ENCODE measurements at places on chromosomes 6 and 20.

- no peak for DNase-seq
These were observed 22.5 kb downstream of the COL9A1 start for GRCh38 chr6:70280400-70280853.

DNA sequence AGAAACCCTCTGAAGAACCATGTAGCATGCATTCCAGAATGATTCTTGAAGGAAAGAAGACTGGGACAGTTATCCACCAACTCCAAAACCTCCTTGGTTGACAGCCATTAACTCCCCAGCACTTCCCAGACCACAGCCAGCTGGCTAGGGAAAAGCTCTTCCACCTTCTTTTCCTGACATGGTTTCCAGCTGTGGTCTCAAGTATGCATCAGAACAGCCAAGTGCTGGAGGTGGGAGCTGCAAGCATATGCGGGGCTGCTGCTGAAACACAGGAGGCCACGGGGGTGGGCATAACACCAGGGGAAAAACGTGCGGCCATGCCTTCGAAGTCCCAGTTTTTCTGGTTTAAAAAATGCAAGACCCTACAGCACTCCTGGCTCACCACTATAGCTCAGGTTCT, 108.0 kb upstream of the FAM184A start:
- no peak for DNase-seq

- DNase-seq = no peak
These were observed 16.4 kb downstream of the PIGT start for GRCh38 chr20:45432294-45432693.

DNA sequence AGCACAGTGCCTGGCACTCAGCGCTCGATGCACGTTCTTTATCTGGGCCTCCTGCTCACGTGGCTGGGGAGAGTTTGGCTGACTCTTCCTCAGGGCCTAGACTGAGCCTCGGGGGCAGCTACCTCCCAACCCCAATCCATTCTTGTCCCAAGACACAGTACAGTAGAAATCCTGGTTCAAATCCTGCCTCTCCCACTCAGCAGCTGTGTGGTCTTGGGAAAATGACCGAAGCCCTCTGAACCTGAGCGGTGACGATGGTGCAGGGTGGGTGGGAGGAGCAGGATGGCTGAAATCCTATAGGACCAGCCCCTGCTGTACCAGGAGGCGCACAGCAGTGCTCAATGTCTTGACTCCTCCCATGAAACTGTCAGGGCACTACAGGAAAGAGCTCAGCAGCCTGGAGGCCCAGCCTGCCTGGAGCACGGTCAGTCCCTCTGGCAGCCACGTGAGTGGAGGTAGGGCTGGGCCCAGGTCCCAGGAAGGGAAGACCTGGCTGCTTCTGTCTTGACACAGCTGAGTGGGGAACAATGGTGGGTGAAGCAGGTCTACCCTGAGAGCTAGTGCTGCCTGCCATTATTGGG, 31.5 kb downstream of the PDRG1 start:
- no peak for DNase-seq

- DNase-seq = no peak
These were observed 154.0 kb downstream of the MBOAT1 start for GRCh38 chr6:20058121-20058905.

GRCh38 chr20:39021748-39022147, 59.6 kb downstream of the DHX35 start:
- no peak for DNase-seq

DNA sequence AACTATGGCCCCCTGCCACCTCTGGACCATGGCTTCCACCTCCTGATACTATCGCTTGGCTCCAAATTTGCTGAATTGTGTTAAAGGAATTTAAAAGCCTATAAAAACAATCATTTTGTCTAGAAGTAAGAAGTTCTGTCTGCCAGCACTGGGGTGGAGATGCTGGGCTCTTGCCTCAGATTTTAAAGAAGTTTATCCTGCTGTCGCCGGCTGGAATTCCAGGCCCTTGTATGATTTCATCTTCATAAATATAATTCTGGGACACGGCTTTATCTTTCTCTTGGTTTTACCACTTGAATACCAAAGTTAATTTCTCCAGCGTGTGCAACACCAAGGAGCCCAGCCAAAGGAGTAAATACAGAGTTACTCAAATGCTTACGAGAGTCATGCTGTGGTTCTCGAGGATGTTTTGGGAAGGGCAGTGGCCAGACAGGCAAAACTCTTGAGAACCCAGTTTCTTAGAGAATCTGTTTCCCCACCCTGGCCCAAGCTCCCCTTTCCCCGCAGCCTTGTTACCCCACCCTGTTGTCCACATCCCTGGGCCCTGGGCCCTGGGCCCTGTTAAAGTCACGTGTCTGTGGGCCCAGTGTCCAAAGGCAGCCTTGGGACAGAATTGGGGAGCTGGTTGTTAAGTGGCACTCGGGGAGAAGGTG, 31.9 kb downstream of the C6orf89 start:
- DNase-seq = no peak

DNA sequence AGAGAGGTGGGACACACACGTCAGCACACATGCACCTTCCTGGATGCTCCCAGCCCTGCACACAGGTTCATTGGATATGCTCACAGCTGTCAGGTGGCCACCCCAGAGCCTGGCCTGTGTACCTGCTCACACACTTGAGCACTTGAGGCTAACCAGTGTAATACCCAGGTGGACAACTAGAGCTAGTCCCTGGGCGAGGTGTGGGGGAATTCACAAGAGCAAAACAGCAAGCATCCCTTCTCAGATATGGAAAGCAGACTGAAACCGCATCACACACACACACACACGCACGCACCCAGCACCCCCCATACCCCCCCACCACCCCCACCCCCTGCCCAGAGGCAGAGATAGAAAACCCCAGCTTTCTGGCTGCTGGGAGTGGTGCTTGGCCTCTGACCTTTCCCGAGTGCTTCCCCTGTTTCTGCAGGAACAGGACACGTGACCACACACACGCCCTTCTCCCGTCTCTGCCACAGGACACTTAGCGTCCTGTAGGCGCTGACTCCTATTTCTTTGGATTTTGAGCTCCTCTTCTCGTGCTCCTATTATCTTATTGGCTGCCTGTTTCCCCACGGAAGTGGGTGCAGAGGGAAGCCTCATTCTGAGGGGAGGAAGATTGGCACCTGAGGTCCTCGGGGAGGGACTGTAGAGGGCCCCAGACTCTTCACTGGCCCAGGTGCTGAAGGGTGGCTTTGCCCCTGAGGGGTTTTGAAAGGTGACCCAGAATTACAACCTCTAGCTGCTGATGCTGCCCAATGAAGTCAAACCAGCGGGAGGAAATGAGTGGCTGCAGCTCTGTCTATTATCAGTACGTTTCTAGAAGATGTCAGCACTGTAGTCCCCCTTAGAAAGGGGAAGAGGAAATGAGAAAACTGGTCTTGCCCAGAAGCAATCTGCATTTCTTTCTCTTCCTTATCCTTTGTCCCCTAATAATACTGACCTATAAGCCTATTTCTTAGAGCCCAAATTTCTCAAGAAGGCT, 65.8 kb downstream of the SYTL3 start:
- peak; percentile 16 for DNase-seq

- DNase-seq = peak; percentile 48
These were observed 175.8 kb upstream of the GGTLC1 start for GRCh38 chr20:24164360-24164759.

DNA sequence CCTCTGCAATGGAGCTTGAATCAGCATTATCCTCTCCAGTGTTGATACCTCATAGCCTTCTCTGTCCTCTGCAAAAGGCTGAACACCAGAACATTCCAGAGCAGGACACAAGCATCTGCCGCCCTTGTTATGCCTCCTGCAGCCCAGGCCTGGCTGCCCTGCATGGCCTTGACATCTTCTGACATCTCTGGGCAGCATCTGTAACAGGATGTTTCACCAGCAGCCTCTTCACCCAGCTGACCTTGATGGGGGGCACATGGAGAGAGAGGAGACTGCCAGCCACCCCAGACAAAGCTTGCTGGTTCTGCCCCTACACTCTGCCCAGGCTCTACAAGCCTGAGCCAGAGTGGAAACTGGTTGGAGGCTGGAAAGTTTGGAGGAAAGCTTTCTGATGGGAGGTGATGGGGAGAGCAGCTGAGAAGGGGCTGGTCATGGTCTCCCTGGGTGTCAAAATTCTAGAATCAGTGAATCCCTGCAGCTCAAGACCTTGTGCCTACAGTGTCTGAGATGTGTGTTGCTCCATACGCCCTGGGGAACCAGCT, 145.1 kb downstream of the MRPL14 start:
- no peak for DNase-seq

- no peak for DNase-seq
These were observed 477.4 kb upstream of the HTR1E start for GRCh38 chr6:86459978-86460377.

Data from activated T-cell treated with anti-CD3 and anti-CD28 coated beads, Interleukin-2, amount 50 U/mL, for 1 hour (primary cell).